ENCODE measurements at places on chromosomes 12 and 14.

DNA sequence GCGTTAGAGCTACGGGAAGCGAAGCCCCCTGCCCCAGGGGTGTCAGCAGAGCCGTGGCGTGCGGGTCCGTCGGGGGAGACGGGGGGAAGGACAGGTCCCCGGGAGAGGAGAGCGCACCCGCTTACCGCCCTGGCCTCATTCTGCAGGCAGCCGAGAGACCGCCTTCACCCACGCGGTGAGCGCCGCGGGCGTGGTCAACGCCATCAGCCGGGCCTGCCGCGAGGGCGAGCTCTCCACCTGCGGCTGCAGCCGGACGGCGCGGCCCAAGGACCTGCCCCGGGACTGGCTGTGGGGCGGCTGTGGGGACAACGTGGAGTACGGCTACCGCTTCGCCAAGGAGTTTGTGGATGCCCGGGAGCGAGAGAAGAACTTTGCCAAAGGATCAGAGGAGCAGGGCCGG lies 10.5 kb downstream of the WNT5B start:
- DNase-seq = no peak

DNA sequence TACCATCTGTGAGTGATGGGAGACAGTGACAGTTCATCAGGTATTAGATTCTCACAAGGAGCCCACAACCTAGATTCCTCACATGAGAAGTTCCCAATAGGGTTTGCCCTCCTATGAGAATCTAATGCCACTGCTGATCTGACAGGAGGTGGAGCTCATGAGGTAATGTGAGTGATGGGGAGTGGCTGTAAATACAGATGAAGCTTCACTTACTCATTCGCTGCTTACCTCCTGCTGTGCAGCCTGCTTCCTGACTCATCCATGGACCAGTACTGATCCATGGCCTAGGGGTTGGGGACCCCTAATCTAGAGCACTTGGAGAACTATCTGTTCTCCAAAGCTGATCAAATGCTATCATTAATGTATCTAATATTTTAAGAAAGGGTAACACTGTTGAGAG lies 17.7 kb downstream of the CLEC2D start:
- no peak for DNase-seq

- no peak for DNase-seq
Measured at GRCh38 chr12:90262251-90262650, 553.6 kb upstream of the ATP2B1 start.

- DNase-seq = no peak
Measured at GRCh38 chr12:115267891-115268290, 583.9 kb upstream of the TBX3 start.

GRCh38 chr12:15717940-15718567 lies 71.1 kb downstream of the EPS8 start:
- no peak for DNase-seq

DNA sequence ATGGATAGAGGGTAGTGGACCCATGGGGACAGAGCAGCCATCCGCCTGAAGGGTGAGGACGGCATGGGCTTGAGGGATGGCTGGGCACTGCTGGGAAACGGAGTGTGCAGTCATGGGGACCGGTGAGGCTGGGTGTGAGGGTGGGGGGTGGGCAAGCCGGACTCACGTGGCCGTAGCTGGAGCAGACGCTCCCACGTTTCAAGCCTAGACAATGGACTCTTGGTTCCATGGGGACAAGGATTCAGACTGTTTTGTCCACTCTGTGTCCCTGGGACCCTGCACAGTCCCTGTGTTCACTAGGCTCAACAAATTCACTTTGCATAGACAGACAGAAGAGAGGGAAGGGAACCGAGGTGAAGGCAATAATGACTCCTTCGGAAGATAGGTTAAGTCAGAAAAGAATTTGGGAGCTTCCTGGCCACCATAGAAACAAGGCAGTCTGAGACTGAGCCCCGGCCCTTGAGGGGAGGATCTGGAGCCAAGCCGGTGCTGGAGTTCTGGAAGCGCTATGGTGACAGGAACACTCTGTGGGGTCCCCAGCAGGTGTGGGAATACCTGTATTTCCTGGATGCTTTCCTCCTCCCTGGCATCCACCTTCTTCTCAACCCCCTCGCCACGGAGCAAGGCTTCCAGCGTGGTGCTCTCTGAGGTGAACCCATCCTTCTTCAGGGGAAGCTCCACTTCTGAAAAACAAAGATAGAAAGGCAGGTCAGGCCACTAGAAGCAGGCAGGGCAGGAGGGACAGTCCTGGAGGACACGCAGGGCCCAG lies 162.5 kb downstream of the DPF3 start:
- no peak for DNase-seq

DNA sequence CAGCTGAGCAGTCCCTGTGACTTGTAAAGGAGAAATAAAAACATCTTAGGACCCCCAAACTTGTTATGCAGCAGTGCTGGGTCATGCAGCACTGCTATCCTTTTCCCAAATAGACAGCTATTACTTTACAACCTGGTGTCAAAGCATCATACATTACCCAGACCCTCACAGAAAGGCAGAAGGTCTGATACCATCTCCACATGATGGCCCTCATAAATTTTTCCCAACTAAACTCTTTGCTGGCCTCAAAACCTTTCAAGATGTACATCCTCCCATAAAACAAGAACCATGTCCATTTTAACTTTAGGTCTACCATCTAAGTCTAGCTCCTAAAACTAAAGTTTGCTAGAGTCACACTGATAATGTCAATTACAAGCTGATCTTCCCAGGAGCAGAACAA lies 8.7 kb upstream of the RESF1 start:
- DNase-seq = no peak
